Parietal lobe (tissue), 2 donors: ENCODE measurements at places on chromosomes 7 and 10. TPM values are rescaled to one million over a fixed set of nuclear protein-coding genes. Genes with fewer than 3 reads are reported as not detected.

PNLIPRP3 gene
- not detected for total RNA-seq

PKD2L1 gene
- total RNA-seq, result not detected

TAS2R4 gene
- 16.6 TPM for total RNA-seq

LRIT1 gene
- not detected for total RNA-seq

INPP5A gene
- 29.7 TPM for total RNA-seq

CPN1 gene
- not detected for total RNA-seq

GATA3 gene
- total RNA-seq, result not detected

ADAM8 gene
- 2.8 TPM for total RNA-seq

UCMA gene
- total RNA-seq, result not detected

ARHGEF5 gene
- 1.3 TPM for total RNA-seq

HGF gene
- total RNA-seq, result 8.8 TPM

SMKR1 gene
- 1.9 TPM for total RNA-seq

AKR1E2 gene
- 36.3 TPM for total RNA-seq

MRC1 gene
- 0.63 TPM for total RNA-seq

CDK1 gene
- 27.5 TPM for total RNA-seq

APBB1IP gene
- 1.3 TPM for total RNA-seq

OPN1SW gene
- not detected for total RNA-seq

TSPAN33 gene
- total RNA-seq, result 5.6 TPM

LEP gene
- not detected for total RNA-seq

IFIT1 gene
- total RNA-seq, result 3.4 TPM

CLDN12 gene
- 54.5 TPM for total RNA-seq

SPAM1 gene
- total RNA-seq, result not detected

CDC14C gene
- total RNA-seq, result not detected

PGAM2 gene
- 2.5 TPM for total RNA-seq

ABHD11 gene
- 7.5 TPM for total RNA-seq

COA1 gene
- 130 TPM for total RNA-seq

KIAA1549 gene
- 57.9 TPM for total RNA-seq

CRTAC1 gene
- total RNA-seq, result 5.0 TPM

NUTM2A gene
- 3.1 TPM for total RNA-seq

XPNPEP1 gene
- 108 TPM for total RNA-seq

NEBL gene
- 72.6 TPM for total RNA-seq

SLC26A3 gene
- not detected for total RNA-seq

SLC39A12 gene
- total RNA-seq, result 2.5 TPM

BLVRA gene
- 16.3 TPM for total RNA-seq

CPA2 gene
- not detected for total RNA-seq

OR2A12 gene
- total RNA-seq, result not detected

CRHR2 gene
- 2.8 TPM for total RNA-seq

TBX20 gene
- not detected for total RNA-seq

AZGP1 gene
- total RNA-seq, result not detected

ASB10 gene
- total RNA-seq, result not detected

TSPAN15 gene
- 5.0 TPM for total RNA-seq

CHN2 gene
- 126 TPM for total RNA-seq

CLCN1 gene
- total RNA-seq, result not detected

HOXA5 gene
- total RNA-seq, result not detected

SFXN2 gene
- total RNA-seq, result 11.0 TPM

LIPN gene
- total RNA-seq, result not detected

ATG9B gene
- total RNA-seq, result 2.8 TPM

FKBP6 gene
- not detected for total RNA-seq

SFTPA1 gene
- total RNA-seq, result not detected

PWWP2B gene
- total RNA-seq, result 5.9 TPM

SLC29A3 gene
- 2.8 TPM for total RNA-seq

HYAL4 gene
- not detected for total RNA-seq

OR2A42 gene
- total RNA-seq, result under 0.01 TPM

MRPS17 gene
- 14.4 TPM for total RNA-seq

NCF1 gene
- total RNA-seq, result not detected
